ENCODE measurements at places on chromosomes 12 and 14.

DNA sequence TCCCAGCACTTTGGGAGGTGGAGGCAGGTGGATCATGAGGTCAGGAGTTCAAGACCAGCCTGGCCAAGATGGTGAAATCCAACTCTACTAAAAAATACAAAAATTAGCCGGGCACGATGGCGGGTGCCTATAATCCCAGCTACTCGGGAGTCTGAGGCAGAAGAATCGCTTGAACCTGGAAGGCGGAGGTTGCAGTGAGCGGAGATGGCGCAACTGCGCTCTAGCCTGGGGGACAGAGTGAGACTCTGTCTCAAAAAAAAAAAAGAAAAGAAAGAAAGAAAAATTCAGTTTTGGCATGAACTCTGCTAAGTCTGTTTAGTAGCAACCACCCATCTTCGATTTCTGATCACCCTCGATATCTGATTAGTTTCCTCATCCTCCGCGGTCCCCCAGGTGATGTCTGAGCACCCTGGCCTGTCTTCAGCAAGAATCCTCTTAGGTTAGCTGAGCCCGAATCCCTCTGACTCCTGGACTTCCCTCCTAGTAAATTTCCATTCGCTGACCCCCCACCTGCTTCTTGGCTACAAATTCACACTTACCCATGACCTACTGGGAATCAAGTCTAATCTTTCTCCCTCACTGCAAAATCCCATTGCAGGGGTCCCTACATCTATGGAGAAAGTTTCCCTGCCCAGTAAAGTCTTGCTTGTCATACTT, 879 bp upstream of the HSPB8 start:
- DNase-seq, result no peak

- DNase-seq, result no peak
Measured at GRCh38 chr12:110343736-110344555, 59.6 kb downstream of the ANAPC7 start.

- no peak for DNase-seq
Measured at GRCh38 chr12:130714591-130715149, 1.4 kb downstream of the RIMBP2 start.

DNA sequence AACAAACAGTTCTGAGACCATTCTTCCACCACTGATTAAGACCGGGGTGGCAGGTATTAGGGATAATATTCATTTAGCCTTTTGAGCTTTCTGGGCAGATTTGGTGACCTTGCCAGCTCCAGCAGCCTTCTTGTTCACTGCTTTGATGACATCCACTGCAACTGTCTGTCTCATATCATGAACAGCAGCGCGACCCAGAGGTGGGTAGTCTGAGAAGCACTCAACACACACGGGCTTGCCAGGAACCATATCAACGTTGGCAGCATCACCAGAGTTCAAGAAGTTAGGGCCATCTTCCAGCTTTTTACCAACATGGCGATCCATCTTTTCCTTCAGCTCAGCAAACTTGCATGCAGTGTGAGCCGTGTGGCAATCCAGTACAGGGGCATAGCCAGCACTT, 16.9 kb downstream of the AEBP2 start:
- no peak for DNase-seq

- DNase-seq, result no peak
Measured at GRCh38 chr14:30874120-30874998, at the start of gene COCH. Gene COCH, plus strand, starts transcription at chr14:30874559. Its CDS starts 380 bp downstream, at chr14:30874939.

GRCh38 chr12:6494258-6494743, 399 bp downstream of the NCAPD2 start:
- no peak for DNase-seq

DNA sequence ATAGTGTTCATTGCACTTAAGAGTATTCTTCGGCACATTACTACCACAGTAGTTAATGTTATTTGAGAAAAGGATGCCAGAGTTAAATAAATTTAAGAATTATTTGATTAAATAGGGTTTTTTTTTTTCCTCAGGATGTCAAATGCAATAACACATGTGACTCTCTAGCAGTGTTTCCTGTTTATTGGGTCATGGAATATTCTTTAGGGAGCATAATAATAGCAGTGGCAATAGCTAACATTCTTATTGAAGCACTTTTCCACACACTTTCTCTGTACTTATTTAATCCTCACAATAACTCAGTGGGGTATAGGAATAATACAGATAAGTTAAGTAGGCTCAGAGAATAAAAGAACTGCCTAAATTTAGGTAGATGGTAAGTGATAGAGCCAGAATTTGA, 44.3 kb downstream of the SCYL2 start:
- DNase-seq, result no peak

DNA sequence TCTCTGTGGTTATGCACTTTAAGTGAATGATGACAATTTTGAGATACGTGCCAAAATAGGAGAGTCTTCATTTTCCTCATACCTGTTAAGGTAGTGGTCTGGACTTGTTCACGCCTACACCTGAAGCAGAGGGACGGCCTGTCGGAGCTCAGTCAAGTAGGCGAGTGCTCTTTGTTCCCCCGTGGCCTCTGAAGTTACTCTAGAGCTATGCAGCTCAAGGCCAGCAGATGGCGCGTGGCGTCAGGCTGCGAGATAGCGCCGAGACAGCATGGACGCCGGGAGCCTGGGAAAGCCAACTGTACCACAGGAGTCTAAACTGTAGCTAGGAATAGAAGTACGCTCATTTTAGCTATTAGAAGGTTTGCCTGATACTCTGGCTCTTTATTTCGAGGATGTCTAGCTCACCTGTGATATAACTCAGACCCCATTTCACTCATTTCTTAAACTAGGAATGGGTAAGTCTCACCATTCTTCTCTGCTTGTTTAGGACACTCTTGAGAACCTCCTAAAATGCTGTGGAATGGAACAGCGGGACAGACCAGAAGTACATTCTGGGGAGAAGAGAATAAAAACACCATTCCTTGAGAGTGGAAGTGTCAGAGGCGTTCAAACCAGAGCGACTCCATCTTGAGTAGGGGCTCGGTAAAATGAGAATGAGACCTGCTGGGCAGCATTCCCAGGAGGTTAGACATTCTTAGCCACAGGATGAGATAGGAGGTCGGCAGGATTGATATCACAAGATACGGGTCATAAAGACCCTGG, 267.4 kb upstream of the HMGA2 start:
- DNase-seq, result peak; percentile 31

GRCh38 chr14:55097881-55098560, 31.0 kb upstream of the LGALS3 start:
- no peak for DNase-seq

GRCh38 chr14:70847406-70848090, 38.2 kb upstream of the MAP3K9 start:
- no peak for DNase-seq

- no peak for DNase-seq
Measured at GRCh38 chr14:97707603-97708002, 910.4 kb downstream of the VRK1 start.

DNA sequence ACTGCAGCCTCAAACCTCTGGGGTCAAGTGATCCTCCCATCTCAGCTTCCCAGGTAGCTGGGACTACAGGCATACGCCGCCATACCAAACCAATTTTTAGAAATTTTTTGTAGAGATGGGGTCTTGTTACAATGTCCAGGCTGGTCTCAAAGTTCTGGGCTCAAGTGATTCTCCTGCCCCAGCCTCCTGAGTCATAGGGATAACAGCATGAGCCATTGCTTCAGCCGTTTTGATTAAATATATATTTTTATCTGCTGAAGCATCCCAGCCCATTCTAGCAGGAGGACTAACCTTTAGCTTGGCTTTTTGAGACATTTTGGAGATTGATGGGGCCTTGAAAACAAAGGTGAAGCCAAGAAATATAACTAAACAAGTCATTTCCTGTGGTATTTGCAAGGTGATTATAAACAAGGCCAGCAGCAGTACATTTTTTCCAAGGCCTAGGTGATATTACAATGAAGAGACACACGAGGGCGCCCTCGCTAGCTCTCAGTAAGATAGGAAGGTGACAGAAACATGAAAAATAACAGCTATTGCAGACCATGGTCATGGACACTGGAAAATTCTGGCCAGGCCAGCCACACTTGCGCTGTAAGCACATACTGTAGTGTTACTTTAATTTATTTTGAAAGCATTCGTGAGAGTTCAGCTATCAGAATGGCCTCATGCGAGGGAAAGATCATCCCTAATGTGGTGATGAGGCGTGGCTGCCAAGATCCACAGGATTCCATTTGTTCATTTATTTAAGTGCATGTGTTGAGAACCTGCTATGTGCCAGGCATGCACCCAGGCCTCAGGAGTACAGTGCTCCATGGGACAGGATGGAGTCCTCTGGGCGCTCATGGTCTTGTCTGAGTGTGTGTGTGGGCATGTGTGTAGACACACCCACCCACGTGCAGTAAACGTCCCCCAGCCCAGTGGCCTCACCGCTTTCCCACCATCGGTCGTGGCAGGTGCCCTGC, 63.5 kb downstream of the DGLUCY start:
- DNase-seq, result peak; percentile 27

DNA sequence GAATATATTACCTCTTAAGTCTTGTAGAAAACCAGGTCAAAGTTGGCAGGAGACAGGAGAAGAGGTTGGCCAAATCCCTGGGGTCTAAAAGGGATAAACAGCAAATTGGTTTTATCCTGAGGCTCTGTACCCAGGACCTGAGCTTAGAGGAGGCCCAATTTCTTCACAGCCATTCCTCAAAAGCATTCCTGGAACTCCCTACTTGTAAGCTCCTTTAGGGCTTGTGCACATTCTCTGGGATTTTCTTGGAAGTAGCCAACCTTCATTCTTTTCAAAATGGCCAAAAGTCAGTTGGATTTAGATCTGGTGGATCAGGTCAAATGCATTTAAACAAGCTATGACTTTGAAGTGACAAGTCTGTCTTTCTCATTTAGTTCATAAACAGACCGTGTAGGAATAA, 152.1 kb upstream of the PLXNC1 start:
- no peak for DNase-seq

DNA sequence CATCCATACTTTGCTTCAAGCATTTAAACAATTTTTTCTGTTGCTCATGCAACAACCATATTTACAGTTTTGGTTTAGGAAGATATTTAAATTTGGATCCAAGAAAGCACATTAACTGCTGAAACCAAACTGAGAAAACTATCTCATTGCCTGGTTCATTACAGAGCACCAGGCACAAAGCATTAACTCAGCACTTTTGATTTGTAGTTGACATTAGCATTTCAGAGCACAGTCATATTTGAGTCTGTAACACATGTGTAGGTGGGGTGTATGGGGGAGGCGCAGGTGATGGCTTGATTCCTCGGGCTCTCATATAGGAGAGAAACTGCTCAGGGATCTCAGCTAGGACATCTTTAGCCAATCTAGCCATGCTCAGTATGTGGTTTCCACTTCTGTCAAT, 251.7 kb downstream of the CPNE8 start:
- DNase-seq, result no peak

DNA sequence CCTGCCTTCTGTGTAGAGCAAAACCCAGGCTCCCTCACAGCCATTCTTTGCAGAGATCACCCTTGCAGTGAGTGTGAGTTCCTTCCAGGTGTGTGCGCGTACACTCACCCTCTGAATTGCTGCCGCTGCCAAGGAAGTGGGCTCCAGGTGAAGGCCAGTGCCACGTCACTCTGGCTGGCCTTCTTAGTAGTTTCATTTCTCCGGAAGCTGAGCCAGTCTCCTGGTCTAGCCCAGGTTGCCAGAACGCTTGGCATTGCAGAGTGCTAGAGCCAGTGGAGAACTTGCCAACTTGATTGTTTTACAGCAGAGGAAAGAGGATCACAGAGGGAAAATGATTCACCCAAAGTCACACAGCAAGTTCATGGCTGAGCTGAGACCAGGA, 11.0 kb downstream of the CBLN3 start:
- no peak for DNase-seq

DNA sequence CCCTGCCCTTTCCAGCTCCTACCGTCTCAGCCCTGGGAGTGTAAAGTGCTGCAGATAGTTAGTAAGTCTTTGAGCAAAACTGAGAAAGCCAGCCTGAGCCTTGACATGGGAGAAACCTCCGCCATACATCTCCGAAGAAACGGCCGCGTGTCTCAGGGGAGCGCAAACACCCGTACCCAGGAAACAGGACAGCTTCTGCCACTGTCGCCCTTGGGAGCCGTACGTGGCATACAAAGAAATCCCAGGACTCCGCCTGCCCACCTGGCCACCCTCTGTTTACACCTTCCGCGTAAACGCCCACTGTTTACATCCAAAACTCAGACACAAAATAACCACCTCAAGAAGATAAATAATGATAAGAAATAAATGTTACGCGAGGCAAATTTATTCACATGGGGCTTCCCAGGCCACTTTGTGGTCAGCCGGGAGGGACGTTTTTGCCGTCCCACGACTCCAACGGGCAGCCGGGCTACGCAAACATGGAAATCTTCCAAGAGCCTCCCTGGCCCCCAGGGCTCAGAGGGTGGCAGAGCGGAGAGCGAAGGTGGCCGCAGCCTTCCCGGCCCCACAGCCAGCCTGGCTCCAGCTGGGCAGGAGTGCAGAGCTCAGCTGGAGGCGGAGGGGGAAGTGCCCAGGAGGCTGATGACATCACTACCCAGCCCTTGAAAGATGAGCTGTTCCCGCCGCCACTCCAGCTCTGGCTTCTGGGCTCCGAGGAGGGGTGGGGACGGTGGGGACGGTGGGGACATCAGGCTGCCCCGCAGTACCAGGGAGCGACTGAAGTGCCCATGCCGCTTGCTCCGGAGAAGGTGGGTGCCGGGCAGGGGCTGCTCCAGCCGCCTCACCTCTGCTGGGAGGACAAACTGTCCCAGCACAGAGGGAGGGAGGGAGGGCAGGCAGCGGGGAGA, at the start of gene BDKRB2:
TSS of gene BDKRB2 (plus strand) at position 689 of the 908 bp plus-strand sequence. CDS start 32,269 bp downstream, outside the sequence.
- no peak for DNase-seq

GRCh38 chr12:116423094-116423493, 136.1 kb upstream of the MAP1LC3B2 start:
- no peak for DNase-seq

DNA sequence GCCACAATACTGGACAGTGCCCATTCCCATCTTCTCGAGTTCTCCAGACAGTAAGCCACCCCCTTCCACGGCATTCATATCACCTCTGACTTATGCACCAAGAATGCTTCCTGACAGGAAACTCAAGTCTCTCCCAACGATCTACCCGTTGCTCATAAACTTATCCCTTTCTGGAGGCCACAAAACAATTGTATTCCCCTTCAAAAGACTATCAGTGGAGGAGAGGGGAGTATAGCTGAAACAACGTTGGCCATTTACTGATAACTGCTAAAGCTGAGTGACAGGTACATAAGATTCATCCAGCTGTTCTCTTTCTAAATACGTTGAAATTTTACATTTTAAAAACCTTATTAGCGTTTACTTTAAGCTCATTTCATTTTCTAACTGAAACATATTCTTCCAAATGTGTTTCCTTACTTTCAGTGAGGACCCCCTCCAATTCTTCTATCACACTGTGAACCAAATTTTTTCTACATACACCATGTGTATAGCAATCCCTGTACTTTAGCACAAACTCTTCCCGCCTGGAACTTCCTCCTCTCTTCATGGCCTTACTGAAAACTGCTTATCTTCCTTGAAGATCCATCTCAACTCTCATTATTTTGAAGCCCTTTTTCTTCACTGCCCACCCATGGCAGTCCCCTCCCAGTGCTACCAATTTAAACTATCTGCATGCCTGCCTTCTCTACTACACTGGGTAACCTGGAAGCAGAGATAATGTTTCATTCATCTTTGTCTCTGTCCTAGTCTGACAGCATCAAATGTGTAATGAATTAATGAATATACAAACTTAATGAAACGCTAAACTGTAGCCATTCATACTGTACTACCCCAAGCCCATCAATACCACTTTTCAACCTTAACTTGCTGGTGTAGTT, 28.8 kb downstream of the ATXN2 start:
- no peak for DNase-seq

GRCh38 chr12:54141431-54142113, 47.2 kb downstream of the SMUG1 start:
- DNase-seq, result no peak

- no peak for DNase-seq
Measured at GRCh38 chr12:98224584-98225221, 290.7 kb upstream of the TMPO start.

- no peak for DNase-seq
Measured at GRCh38 chr12:40144023-40144422, 38.1 kb upstream of the SLC2A13 start.

- DNase-seq, result no peak
Measured at GRCh38 chr14:29927376-29928116, at the start of gene PRKD1. Gene PRKD1, minus strand, starts transcription at chr14:29927847.
